ENCODE measurements at places on chromosomes 6 and 20.

DNA sequence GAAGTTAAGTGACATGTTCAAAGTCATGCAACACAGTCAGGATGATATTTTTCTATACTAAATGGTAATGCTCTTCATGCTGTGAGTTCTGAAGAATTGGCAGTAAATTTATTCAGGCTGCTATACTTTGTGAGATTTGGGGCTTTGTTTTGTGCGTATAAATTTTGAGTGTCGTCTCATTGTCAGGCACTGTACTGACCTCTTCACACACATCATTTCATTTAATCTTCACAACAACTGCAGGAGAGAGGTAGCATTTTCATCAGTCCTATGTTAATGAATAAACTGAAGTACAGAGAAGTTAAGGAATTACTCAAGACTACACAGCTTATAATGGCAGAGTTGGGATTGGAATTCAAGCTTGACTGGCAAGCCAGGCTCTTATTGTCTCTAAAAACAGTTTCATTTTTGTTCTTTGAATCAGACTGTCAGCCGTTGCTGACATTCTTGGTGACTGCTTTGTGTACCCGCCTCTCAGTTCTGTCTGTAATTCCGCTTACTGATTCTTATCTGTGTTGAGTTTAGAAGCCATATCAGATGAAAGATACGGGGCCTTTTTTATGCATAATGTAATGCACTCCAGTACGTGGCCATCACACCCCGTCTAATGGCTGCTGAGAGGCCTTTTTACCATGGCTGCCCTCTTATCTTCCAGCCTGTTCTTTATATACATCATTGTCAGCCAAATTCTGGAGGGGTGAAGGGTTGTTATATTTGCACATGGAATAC is 274.9 kb downstream of the UTRN start:
- DNase-seq = no peak

DNA sequence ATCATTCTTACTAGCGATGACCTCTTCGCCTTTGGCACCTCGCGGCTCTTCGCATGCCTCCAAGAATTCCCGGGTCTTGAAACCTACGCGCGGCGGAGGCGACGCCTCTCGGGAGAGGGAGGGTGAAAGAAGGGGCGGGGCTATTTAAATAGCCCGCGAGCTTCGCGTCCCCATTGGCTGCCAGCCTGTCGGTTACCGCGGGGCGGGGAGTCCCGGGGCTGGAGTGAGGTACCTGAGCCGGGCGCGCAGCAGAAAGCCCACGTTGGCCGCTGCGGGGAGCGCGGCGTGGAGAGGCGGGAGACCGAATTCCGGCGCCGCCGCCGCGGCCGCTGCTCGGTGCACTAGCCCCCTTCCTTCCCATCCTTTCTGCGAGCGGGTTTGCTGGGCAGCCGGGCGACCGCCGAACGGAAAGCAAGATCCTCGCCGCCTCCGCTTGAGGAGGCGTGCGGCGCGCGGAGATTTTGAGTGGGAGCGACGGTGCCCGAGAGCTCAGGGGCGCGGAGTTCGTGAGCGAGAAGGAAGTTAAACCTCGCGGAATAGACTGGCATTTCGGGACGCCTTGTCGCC is at the start of gene BMP6:
Gene BMP6, plus strand, starts transcription at position 251 of the 567 bp plus-strand sequence. CDS start 857 bp downstream, outside the sequence.
- peak; percentile 96 for DNase-seq

- no peak for DNase-seq
Observed at GRCh38 chr20:1920252-1920651, 25.0 kb downstream of the SIRPA start.

DNA sequence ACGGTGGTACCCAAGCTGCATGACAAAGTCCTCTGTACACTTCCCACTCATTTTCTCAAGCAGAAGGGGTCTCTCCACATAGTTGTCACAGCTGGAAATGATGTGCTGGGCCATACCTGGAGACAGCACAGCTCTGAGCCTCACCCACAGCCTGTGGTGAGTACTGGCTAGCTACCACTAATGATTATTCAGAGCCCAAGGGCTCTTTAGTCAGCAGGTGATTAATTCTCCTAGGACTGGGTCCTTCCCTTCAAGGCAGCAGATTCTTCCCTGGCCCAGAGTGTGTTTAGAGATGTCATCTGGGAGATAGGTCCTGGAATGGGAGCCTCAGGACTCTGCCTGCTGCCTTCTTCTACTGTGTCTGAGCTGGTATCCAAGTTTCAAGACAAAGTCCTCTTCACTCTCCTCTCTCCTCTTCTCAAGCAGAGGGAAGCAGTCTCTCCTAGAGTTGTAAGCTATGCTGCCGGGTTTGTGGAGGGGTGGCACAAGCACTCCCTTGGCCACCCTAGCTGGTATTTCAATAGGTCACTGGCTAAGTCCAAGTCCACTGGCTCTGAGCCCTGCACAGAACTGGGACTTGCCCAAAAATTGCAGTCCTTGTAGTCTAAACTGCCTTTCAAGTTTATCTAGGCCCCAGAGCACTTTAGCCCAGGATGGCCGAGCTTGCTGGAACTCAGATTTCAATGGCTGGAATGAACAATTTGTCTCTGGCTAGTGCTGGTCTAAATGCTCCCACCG is 49.8 kb upstream of the VGLL2 start:
- DNase-seq = no peak

DNA sequence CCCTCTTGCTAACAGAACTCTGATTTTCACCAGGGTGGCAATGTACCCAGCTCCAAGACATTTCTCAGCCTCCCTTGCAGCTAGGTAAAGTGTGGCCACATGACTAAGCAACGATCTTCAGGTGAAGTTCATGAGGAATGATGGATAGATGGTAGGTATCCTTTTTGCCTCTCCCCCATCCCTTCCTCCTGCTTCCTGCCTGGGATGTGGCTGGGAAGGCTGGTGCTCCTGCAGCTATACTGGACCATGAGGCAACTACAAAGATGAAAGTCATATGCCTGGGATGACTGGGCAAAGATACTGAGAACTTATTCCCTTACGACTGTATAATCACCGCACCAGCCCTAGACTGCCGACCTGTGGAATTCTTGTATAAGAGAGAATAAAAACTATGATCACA is 13.4 kb downstream of the ZNF335 start:
- no peak for DNase-seq

DNA sequence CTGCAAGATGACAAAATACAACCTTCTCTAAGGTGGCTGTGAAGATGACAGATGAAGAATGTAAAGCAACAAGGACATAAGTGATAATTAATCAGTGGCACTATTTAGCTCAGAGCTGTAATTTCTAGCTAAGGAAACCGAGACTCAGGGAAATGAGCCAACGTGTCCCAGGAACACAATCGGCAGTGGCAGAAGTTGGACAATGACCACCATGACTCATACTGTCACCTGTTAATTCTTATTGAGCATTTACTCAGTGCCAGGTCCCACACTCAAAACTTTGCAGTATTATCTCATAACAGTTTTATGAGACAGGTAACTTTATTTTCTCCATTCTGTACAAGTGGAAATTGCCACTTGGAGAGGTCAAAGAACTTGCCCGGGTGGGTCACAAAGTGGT is 55.8 kb downstream of the LAMA4 start:
- DNase-seq = no peak

DNA sequence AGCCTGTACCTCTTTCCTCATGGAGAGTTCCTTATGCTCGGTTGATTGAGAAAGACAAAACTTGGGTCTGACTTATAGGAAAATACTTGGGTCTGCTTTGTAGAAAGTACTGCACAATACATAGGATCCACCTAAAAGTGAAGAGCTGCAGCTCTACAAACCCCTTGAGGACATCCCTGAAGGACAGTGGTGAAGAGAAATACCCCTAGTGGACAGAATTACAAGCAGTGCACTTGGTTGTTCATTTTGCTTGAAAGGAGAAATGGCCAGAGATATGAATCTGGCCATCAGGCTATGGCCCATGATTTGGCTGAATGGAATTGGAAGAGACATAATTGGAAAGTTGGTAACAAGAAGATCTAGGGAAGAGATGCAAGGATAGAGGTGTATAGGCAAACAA is 8.3 kb downstream of the CD24 start:
- DNase-seq = no peak

DNA sequence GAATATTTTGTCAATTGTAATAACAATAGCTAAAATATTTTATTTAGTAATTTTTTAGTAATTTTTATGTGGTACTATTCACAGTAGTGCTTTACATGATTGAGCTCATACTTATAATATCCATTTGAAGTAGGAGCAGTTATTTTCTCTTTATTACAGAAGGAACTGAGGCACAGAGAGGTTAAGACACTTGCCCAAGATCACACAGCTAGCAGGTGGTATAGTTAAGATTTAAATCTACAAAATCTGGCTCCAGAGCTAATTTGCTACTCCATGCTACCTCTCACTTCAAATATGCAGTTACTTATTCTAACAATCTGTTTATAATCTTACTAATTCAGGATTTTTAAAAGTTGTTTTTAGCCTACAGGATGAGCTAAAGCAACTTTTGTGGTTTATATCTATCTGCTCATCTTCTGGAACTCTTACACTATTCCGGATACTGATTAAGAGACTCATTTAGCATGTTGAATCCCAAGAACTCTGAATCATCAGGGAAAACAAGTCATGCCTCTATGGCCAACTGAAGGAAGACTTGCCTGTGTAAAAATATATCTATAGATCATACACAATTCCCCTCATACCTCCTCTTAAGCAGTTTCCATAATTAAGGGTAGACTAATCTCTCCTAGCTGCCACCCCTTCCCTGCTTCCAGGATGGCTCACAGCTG is 324.2 kb downstream of the UBE3D start:
- DNase-seq = no peak

GRCh38 chr6:131331151-131331550 is 195.9 kb downstream of the AKAP7 start:
- no peak for DNase-seq

- no peak for DNase-seq
Observed at GRCh38 chr6:134287859-134288537, 29.9 kb downstream of the SGK1 start.

GRCh38 chr6:144094731-144095133 is 641 bp downstream of the SF3B5 start:
- DNase-seq = no peak

- no peak for DNase-seq
Observed at GRCh38 chr6:50657513-50657912, 55.8 kb upstream of the TFAP2D start.

DNA sequence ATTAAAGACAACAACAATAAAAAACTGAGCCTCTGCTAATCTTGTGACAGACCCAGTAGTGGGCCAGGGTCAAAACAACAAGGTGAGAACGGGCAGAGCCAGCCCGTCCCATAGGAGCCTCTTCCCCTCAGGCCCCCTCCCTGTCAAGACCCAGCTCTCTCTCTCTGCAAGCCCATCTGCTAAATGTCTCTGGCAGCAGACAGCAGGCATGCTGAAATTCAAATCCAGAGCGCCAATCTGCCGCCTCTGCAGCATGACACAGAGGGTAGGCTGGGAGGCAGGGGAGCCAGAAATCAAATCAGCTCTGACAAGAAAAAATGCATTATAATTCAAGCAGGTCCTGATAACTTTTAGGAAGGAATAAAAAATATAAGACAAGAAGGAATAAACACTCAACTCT is 26.3 kb downstream of the METTL24 start:
- DNase-seq = no peak

- DNase-seq = no peak
Observed at GRCh38 chr6:75278474-75279077, 6.0 kb downstream of the TMEM30A start.

- no peak for DNase-seq
Observed at GRCh38 chr20:17138237-17138636, 88.6 kb upstream of the PCSK2 start.

DNA sequence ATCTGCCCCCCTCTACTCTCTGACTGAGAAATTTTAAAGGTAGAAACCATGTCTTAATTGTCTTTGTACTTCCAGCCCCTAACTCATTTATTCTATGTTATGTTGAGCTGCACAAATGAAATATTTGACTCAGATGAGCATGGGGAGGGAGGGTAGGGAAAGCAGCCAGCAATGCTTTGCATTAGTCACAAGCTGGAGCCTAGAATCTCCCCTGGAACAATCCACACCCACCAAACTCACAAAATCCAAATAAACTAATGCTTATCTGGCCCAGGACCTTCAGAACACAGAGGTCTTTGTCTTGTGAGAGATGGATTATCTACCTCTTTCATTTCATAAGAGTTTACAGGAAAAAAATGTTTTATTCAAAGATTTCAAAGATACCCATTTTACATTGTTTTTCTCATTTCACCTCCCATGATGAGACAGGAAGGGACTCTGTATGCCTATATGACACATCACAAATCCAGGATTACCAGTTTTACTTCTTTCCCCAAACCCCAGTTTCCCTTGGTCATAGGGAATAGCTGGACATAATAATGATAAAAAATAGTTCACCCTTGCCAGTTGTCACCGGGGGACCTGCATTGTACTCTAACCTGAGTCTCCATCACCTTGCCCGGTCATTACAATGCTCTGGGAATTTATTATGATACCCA is 466.9 kb downstream of the KIF16B start:
- DNase-seq = no peak

- DNase-seq = no peak
Observed at GRCh38 chr6:7047128-7047527, 60.6 kb upstream of the RREB1 start.

- no peak for DNase-seq
Observed at GRCh38 chr20:23232219-23232581, 118.4 kb upstream of the NXT1 start.

GRCh38 chr20:14582855-14583254 is 245.4 kb upstream of the FLRT3 start:
- DNase-seq = no peak

DNA sequence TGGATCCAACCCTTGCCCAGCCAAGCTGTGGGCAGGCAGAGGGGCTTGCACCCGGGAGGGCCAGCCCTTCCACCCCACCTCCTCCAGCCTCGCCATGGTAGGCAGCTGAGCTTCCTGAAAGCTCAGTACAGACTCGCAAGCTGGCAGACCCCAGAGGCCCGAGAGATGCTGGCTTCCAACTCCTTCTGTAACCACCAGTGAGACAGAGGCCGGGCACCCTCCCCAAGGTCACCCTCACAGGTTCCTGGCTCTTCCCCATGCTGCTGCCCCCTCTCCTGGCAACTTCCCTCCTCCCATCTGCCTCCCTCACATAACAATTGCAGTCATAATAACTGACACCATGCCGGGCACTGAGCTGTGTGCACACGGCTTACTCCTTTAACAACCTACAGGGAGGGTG is 26.2 kb upstream of the NOL4L start:
- no peak for DNase-seq

DNA sequence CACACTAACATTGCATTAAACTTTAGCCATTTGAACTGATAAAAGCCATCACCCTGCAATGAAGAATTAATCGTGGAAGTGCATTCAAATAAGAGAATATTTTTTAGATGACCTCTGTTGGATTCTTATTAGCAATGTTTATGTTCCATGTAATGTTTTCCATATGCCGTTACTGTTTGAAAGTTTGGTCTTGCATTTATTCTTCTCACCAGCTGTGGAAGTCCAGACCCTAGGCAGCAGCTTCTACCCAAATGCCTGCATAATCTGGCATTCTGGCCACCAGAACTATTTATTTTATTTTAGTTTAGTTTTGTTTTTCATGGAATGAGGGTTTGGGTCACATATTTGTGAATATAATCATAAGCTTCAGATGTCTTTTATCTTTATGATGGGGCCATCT is 140.4 kb downstream of the SAMD5 start:
- peak; percentile 48 for DNase-seq
